Activated T-cell treated with anti-CD3 and anti-CD28 coated beads for 48 hours (primary cell): ENCODE measurements at places on chromosomes 6 and 20.

- no peak for DNase-seq
Measured at GRCh38 chr6:150710236-150710635, 110.6 kb downstream of the PLEKHG1 start.

- DNase-seq: peak; percentile 35
Measured at GRCh38 chr6:89411145-89412070, 665 bp downstream of the RRAGD start.

DNA sequence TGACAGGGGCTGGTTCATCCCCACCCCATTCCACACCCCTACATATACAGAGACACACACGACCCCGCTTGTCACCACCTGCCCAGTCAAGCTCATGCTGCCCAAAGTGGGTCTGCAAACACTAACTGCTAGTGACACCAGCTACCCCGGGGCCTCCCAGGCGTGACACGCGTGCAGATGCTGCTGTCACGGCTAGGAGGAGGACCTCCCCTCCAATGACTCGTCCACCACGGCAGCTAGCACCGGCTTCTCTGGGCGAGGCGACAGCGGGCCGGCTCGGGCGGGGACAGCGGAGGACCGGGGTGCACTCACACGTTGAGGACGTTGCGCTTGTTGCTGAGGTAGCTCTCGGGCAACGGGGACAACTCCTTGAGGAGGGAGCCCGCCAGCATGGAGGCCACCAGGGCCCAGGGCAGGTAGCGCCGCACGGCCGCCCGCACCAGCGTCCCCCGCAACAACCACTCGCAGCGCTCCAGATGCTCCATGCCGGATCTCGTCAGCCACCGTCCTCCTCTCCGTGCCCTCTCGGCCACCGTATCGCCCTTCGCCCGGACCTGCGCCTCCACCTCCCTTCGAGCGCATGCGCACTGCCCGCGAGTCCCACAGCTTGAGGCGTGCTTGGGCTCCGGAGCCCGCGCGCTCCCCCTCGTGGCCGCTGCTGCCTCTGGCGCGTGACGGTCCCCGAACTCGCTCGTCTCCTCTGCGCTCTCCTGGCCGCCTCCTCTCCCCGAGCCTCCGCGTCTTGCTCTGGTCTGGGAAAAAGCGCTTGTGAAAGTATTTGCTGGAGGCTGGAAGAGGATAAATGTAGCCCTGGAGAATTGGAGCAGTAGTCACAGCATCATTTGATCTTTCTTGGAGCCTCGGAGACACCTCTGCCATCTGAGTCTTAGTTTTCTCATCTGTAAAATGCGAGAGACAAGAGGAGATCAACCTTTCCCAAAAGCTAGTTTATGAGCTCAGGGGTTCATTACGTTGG, at the start of gene FITM2:
FITM2 (minus strand) TSS at position 539 of the 976 bp plus-strand sequence; CDS start at position 485, 54 bp downstream.
- DNase-seq: peak; percentile 98

- no peak for DNase-seq
Measured at GRCh38 chr6:50240986-50241385, 191.3 kb upstream of the DEFB112 start.

GRCh38 chr6:52365866-52366540, 4.1 kb downstream of the PAQR8 start:
- DNase-seq: no peak

DNA sequence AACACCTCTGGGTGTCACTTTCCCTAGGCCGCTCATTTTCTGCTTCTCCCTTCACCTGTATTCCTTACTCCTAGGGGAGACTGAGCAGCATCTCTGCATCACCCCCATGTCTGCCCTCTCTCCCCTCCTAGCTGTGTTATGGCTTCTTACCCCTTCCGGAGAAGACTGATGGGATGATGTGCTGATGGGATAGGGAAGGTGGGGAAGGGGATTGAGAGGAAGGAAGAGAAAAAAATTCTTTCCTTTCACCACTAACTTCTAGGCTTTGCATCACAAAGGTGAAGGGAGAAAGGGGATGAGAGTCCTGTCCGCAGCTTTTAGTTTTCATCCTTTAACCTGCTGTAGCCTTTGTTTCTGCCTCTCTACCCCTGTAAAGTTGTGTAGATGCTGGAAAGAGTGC, 26.7 kb downstream of the AKAP7 start:
- no peak for DNase-seq

DNA sequence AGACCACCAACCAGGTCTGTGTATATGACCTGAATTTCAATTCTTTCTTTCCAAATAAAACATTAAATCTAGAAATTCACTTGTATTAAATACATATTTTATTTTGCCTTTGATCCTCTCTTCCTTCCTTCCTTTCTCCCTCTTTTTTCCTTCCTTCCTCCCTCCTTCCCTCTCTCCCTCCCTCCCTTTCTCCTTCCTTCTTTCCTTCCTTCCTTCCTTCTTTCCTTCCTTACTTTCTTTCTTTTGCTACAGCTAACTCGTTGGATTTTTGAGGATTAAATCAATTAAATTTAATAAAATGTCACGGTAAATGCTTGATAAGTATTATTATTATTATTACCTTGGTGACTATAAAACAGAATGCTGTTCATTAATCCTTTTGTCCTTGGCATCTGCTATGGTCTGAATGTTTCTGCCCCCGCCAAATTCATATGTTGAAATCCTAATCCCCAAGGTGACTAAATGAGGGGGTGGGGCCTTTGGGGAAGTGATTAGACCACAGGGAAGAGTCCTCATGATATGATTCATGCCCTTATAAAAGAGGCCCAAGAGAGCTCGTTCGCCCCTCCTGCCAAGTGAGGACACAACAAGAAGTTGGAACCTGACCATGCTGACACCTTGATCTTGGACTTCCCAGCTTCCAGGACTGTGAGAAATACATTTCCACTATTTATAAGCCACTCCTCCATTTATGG, 67.6 kb upstream of the BTBD3 start:
- no peak for DNase-seq

- DNase-seq: no peak
Measured at GRCh38 chr6:148250975-148251685, 91.5 kb upstream of the SASH1 start.

DNA sequence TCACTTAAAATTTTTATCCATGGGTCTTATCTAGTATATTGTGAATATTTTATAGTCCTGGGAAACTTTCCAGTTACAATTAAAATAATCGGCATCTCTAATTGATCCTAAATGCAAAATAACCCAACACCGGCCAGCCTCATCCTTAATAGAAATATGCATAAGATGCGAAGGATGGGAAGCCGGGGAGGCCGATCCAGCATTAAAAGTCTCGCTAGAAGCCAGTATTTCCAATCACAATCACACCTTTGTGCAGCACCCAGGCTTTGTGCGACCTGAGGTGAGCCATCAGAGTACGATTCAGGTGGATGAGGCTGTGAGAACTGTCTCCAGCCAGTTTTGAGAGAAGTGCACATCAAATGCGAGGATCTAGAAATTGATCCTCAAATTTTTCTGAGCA, 65.4 kb downstream of the EZR start:
- no peak for DNase-seq

GRCh38 chr20:25284131-25284601, 36.3 kb downstream of the PYGB start:
- DNase-seq: no peak

DNA sequence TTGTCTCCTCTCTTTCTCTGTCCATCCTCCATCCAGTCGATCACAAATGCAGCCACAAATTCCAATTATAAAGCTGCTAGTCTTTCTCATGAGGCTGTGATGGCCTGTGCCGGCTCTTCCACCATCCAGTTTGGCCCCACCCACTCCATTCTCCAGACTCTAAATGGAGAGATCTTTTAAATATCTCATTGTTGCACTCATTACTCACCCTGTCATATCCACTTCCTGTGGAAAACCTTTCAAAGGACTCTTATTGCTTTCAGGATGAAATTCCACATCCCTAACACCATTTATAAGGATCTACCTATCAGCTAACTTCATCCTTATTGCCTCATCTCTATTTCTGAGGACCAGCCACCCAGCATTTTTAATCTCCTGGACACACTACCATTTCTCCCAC, 70.6 kb downstream of the NRN1 start:
- no peak for DNase-seq

- no peak for DNase-seq
Measured at GRCh38 chr6:4848382-4849068, 72.3 kb downstream of the CDYL start.

DNA sequence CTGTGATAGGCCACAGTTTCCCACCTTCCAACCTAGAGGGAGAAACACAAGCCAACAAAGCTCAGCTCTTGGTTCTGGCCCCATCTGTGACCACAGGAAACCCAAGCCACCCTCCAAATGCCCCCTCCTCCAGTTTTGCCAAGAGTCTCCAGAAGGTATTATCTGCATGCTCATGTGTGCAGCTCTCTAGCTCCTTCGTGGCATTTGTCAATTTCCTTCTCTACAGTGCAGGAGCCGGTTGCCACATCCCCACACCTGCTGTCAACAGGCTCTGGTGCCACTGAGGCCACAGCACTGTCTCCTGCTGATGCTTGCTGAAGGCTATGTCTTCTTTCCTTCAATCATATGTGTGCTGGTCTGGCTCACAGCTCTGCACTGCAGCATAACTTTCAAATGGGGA, 177.2 kb downstream of the CLIC5 start:
- no peak for DNase-seq

GRCh38 chr6:1554476-1555310, 55.0 kb upstream of the FOXC1 start:
- peak; percentile 78 for DNase-seq

GRCh38 chr20:22490287-22491193, 93.8 kb downstream of the FOXA2 start:
- DNase-seq: no peak

DNA sequence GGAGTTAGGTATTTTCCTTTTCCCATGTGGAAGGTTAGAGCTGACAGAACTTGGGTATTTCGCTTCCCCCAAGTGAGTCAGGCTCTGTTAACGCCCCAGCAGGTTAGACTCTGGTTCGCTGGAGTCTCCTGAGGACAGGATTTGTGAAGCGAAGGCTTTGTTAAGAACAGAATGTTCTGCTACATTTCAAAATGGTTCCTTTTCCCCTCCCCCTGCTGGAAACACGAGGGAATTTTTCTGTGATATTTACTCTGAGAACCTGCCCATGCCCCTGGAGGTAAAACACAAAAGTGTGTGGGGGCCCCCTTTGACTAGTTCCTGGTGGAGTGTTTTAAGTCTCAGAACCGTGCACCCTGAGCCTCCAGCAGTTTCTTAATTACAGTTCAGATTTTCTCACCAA, 731.4 kb upstream of the CITED2 start:
- DNase-seq: no peak

DNA sequence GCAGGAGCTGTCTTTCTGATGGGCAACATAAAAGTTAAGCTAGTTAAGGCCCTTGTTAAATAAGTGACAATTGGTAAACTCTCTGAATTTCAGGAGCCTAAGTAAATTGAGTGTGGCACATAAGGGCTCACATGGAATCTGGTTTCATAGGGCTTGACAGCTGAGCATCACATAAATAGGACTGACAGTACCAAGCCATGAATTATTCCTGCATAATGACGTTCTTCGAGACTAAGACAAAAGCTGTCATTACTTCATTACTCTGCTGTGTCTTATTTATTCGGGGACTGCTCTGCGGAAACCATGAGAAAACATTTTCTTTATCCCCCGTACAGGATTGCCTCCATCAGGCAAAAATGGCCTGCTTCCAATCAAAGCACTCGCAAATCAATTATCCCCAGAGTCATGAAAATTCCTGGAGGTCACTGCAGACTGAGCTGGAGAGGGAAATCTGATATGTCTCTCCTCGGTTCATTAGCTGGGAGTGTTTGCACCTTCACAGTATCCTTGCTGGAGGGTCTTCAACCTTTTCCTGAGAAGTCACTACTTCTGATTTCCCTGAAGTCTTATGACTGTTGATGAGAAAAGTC, 311.4 kb downstream of the CDH26 start:
- DNase-seq: no peak

GRCh38 chr6:82072751-82073150, 174.8 kb downstream of the IBTK start:
- no peak for DNase-seq

- DNase-seq: no peak
Measured at GRCh38 chr20:59966428-59966827, 8.2 kb downstream of the CDH26 start.

DNA sequence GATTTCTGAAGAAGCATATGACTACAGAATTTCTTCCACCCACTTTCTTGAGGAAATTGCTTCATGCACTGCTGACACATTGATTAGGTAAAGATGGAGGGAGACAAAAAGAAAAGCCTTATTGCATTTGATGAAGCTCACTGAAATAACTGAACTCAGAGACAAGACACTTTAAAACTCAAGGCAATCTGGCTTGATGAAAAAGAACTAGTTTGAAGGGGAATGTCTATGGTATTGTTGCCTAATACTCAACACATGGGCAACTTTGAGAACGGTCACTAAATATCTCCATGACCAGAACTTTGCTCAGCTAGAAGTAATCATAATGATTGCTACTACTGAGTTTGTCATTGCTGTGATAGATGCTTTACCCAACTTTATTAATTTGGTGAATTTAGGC, 38.1 kb downstream of the HTR1B start:
- DNase-seq: no peak

- DNase-seq: no peak
Measured at GRCh38 chr6:42129360-42129676, 13.1 kb downstream of the C6orf132 start.

GRCh38 chr6:77620278-77620882, 32.5 kb upstream of the MEI4 start:
- no peak for DNase-seq

DNA sequence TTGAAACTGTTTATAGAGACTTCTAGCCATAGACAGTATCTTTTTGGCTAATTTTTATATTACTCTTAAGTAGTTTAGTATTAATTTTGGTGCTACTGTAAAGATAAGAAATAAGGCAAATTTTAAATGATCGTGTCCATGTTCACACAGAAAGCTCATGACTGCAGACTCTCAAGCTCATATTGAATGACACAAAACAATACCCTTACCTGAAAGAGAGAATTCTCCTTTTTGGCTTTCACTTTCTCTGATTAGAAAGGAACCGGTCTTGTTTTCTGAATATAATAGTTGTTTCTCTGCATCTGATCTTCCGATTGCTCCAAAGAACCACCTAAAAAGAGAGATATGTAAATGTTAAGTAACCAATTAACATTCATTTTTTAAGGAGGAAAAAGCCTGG, 57.0 kb downstream of the FRK start:
- DNase-seq: no peak

GRCh38 chr20:19940988-19941460, 76.1 kb upstream of the NAA20 start:
- DNase-seq: no peak
